Gastroesophageal sphincter (tissue), 4 donors: ENCODE measurements at places on chromosomes 3 and 15.
A peak's percentile ranks its signal among the peaks of the same experiment; 100 is the strongest.

DNA sequence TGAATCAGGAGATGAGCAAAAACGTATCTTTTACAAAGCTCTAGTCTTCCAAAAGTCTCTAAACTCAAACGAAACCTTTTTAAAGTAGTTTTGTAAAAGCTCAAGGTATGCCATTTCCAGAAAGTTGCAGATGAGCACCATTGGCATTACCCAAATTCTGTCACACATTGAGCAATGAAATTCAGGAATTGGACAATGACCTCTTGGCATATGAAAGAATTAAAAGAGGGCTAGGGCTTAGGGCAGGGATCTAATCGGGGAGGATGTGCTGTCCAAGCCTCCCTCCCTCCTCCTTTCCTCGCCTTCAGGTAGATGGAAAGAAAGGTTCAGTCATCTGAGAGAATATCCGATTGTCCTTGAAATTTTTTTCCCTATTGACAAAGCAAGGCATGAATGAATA is 133.1 kb upstream of the CPNE4 start:
- no peak for ATAC-seq

DNA sequence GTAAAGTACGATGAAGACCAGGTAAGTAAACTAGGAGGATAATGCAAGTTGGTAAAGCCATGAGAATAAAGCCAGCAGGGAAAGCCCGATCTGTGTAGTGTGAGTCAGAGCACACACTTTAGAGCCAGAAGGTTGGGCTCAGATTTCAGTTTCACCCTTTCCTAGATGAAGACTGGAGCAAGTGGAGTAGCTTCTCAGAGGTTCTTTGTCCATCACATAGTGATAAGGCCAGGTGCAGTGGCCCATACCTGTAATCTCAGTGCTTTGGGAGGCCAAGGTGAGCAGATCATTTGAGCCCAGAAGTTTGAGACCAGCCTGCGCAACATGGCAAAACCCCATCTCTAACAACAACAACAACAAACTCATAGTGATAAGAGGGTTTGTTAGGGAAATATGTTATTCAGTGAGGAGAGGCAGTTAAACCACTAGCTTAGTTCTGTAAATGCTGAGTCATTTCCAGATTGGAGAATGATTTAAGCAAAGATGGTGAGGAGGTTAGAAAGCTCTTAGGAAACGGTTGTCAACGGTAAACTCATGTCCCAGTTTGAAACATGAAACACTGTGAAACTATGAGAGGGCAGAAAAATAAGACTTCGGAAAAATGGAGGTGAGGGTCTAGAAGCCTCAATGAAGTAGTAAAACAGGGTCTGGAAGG is 39.0 kb downstream of the IL12A start:
- ATAC-seq: no peak

GRCh38 chr3:177624528-177625495 is 427.5 kb upstream of the TBL1XR1 start:
- no peak for ATAC-seq

- ATAC-seq: no peak
Observed at GRCh38 chr3:78634316-78634715, 1133.5 kb downstream of the ROBO1 start.

- peak; percentile 69 for ATAC-seq
Observed at GRCh38 chr3:146189519-146190173, 28.7 kb upstream of the PLOD2 start.

DNA sequence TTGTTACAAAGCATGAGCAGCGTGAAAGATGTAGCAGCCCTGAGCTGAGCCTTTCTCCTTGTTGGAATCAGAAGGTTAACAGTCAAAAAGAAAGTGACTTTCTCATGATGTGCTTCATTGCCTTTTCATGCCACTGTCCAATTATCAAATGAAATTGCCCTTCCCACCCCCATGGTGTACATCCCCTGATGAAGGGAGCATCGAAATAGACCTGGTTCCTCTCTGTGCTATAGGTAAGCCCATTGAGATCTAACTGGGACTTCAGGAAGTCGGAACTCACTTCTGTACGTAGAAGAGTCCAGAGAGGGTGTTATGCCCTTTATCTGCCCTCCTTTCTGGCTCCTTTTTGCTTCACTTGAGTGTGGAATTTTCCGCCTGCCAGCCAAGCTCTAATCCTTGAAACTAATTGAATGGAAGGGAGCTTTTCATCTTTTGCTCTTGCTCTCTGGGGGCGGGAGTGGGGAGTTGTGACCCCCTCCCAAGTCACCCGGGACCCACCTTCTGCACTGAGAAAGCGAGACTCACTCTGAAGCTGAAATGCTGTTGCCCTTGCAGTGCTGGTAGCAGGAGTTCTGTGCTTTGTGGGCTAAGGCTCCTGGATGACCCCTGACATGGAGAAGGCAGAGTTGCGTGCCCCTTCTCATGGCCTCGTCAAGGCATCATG is 20.9 kb downstream of the ABHD6 start:
- no peak for ATAC-seq

GRCh38 chr3:169769287-169770181 is at the start of gene ACTRT3:
TSS of gene ACTRT3 (minus strand) at chr3:169769561. CDS start at chr3:169769520, 41 bp downstream.
- ATAC-seq: peak; percentile 30

DNA sequence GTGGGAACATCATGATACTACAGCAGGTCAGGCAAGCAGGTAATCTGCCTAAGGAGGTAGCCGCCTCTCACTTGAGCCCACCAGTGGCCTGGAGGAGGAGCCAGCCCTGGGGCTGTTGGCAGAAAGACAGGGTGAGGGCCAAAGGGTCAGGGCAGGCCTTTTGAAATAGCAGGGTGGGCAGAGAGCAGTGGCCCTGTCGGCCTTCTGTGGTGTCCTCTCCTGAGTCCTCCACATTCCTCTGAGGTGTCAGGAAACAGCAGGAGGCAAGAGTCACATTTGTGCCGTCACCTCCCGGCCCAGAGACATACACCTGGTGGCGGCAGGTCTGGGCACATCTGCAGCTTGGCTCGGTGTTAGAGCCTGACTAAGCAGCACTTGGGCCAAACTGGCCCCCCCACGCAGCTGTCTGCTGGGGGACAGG is 3.9 kb upstream of the BNC1 start:
- no peak for ATAC-seq

GRCh38 chr15:96066126-96066525 is 264.4 kb upstream of the NR2F2 start:
- ATAC-seq: no peak

- ATAC-seq: no peak
Observed at GRCh38 chr3:174072675-174073074, 675.1 kb downstream of the NLGN1 start.

DNA sequence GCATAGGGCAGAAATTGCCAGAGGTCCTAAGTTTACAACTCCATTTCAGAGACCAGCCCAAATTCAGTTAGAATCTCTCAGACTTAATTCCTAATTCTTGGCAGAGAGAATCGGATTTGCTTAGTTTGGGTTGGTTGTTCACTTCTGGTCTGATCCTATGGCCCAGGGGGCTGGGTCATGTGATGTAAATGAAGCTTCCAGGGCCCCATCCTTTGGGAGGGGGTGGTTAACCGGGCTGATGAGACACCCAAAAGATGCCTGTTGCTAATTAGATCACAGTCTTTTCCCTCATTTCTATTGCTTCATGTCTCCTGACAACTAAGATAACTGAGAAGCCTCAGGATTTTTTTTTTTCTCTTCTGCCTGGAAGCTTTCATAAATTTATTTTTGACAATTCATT is 11.1 kb upstream of the ZNF620 start:
- no peak for ATAC-seq

DNA sequence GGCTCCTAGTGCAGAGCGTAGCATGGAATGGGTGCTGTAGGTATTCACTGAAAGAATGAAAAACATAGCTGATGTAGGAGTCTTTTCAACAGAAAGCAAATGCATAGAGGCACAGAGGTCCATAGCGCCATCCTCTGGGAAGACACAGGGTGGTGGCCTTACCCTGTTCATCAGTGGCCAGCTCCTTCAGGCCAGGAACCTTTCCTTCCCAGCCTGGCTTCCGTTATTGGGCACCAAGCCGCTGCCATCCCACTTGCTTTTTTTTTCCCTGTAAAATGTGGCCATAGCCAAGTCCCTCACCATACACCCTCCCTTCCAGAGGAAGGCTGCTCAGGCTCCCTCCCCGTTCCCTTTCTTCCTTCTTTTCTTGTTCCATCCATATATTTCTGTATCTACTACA is 118.1 kb downstream of the ZNF621 start:
- ATAC-seq: no peak
